ENCODE measurements at places on chromosomes 13 and 19. TPM values are rescaled to one million over a fixed set of nuclear protein-coding genes. Genes with fewer than 3 reads are reported as not detected.

SHKBP1 gene
- 62.2 TPM for polyA plus RNA-seq

FXYD3 gene
- not detected for polyA plus RNA-seq

PRDX2 gene
- 252 TPM for polyA plus RNA-seq

SLAIN1 gene
- not detected for polyA plus RNA-seq

SLC6A16 gene
- 0.40 TPM for polyA plus RNA-seq

SELENOV gene
- polyA plus RNA-seq: not detected

C19orf38 gene
- 0.42 TPM for polyA plus RNA-seq

BEST2 gene
- not detected for polyA plus RNA-seq

MYBPC2 gene
- polyA plus RNA-seq: not detected

DCT gene
- not detected for polyA plus RNA-seq

TYROBP gene
- not detected for polyA plus RNA-seq

INSL3 gene
- polyA plus RNA-seq: not detected

DNA sequence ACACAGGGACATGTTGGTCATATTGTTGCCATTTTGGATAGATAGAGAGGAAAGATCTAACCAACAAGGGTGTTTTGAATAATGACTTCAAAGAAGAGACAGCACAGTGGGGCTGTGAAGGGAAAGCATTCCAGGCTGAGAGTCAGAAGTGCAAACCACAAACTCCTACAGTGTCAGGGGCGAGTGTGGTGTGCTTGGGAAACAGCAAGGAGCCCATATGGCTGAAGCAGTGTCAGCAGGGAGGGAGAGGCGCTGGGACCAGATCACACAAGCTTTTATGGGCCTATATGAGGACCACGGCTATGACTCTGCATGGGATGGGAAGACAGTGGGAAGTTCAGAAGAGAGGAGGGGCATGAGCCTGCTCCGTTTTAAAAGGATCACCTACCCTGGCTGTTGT is 166.4 kb downstream of the MYO16 start:
- no peak for DNase-seq

GRCh38 chr19:16361926-16362325 is 37.3 kb downstream of the KLF2 start:
- no peak for DNase-seq

- no peak for DNase-seq
Observed at GRCh38 chr19:46326608-46327007, 20.3 kb upstream of the PPP5C start.

DNA sequence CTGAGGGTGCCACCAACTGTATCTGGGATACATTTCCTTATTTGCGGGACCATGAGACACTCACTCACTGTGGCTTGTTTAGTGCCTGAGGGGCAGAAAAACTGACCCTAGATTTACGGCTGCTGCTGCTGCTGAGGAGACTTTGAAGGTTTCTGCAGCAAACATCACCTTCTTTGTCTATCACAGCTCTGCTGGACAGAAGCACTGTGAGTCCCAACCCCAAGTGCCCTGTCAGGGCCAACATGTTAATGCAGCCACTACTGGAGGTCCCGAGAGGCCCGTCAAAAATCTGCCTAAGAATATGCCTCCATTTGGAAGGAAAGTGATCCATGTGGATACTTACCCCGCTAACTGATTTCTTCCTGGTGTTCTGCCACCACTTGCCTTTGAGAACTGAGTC is 37.3 kb upstream of the UBL3 start:
- DNase-seq: no peak

GRCh38 chr13:23778002-23778652 is 111.1 kb downstream of the MIPEP start:
- no peak for DNase-seq

GRCh38 chr19:48524732-48525131 is 13.1 kb upstream of the LMTK3 start:
- no peak for DNase-seq

DNA sequence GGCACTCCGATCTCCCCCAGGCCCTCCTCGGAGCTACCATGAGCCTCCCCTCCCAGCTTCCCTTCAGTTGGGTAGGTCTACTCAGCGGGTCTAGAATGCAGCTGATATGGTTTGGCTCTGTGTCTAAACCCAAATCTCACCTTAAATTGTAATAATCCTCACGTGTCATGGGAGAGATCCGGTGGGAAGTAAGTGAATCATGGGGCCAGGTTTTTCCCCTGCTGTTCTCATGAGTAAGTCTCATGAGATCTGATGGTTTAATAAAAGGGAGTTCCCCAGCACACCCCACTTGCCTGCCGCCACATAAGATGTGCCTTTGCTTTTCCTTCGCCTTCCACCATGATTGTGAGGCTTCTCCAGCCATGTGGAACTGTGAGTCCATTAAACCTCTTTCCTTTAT is 14.5 kb upstream of the DOCK9 start:
- DNase-seq: no peak

DNA sequence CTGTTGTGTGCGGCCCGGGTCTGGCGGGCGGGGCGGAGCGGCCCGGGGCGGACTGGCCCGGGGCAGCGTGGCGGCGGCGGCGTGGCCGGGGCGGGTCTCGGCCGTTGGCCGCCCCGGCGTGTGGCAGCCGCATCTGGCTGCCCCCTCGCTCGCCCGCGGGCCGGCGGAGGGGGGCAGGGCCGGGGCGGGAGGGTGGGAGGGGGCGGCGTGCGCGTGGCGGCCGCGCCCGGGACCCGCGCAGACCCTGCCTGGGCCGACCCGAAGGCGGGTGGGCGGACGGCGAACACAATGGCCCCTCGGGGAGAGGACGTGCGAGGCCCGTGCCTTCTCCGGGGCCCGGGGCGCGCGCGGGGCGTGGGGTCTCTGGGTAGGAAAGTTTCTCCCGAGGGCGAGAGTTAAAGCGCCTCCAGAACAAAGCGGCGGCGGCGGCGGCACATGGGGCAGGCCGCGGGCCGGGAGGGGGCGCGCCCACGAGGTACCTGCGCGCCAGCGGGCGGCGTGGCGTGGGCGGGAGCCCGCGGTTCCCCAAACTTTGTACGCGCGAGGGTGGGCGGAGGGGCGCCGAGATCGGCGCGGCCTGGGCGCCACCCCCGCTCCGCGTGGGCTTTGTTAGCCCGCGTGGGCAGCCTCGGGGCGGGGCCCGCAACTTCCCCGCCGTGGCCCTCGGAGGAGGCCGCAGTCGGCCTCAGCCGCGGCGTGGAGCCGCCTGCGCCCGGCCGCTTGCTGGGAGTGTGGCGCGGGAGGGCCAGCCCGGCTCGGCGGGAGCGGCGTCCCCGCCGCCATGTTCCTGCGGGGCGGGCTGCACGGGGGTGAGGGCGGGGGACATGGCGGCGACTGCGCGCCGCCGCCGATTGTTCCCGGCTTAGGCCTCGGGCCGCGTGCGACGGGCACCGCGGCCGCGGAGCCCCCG is 764 bp downstream of the MIR17HG start:
- DNase-seq: peak; percentile 79

GRCh38 chr13:41775251-41775650 is 185.7 kb downstream of the VWA8 start:
- no peak for DNase-seq

DNA sequence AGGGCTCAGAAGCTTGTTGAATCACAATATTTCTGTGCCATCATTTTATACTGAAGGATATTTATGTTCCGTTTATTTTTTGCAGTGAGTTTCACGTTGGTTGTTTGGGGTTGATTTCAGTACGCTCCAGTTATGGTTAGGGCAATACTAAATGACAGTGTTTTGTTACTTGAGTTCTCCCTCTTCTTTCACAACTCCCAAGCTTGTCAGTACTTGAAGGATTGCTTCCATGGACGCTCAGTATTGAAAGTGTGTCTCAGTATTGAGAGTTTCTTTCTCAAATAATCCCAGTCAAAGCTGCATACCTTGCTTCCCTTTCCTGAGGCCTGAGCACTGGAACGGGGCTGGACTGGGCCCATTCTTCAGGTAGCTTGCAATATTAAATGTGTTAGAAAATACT is 38.9 kb downstream of the LACC1 start:
- no peak for DNase-seq

GRCh38 chr13:83798731-83799130 is 83.5 kb downstream of the SLITRK1 start:
- peak; percentile 39 for DNase-seq

- peak; percentile 67 for DNase-seq
Observed at GRCh38 chr19:13181747-13182388, 31.7 kb downstream of the IER2 start.

DNA sequence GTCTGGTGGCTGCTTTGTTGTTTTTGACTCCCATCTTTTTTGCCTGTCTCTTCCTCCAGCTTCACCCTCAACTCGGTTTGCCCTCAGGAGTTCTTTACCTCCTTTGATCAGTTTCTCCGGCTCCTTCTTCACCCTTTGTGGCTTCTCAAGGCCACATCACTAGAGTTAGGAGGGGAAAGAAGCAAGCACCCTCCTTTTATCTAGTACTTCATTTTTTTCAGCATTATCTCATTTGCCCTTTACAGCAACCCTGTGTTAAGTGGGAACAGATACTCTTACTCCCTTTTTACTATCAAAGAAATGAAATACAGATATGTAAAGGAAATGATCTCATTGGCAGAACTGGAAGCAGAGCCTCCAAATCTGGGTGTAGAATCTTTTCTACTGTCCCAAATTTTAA is 26.9 kb downstream of the RAP2A start:
- DNase-seq: no peak

DNA sequence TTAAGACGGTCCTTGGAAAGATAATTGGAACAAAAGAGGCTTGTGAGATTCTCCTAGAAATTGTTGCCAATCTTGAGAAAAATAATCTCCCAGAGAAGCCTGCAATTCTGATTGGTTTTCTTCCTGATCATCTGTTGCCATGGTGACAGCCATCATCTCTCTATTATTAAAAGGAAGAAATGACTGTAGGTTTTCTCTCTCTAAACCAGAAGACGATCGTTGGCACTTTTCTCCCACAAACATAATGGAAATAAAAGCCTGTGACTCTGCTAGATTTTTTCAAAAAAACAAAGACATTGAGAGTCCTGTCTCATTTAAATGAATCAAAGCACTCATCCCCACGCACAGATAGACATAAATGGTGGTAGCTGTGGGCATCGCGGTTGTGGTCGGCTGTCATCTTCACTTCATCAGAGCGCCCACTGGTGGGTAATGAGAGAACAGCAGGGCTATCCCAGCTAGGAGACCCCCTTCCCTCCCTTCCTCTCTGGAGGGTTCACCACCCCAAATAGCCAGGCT is 21.7 kb upstream of the CALM3 start:
- peak; percentile 44 for DNase-seq

DNA sequence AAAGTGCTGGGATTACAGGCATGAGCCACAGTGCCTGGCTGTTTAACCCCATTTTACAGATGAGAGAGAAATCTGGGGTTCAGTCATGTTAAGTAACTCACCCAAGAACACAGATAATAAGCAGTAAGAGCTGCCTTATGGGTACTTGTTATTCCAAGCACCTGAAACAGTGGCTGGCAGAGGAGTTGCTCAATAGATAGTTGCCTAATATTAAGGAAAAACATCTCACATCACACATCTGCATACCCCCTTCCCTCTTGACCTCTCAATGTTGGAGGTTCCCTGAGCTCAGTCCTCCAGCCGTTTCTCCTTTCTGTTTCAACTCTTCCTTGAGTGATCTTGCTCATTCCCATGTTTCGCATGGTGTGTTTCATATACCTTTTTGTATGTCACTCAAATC is 401.9 kb downstream of the KLF12 start:
- DNase-seq: no peak

DNA sequence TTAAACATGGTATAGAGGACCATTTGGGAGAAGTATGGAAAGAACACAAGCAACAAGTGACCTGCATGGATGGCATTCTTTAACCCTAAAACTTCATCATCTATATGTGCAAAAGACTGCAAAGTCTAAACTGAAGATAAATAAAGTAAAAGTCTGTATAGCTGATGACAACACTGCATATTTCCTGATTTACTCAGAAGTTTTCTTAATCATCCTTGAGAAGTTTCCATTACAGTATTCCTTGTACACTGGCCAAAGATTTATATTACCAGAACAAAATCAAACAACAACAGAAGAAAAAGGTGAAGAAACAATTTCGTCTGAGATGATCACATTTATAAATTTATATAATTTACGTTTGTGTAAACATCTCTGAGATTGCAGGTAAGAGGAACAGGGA is 805.7 kb downstream of the PCDH9 start:
- DNase-seq: no peak

DNA sequence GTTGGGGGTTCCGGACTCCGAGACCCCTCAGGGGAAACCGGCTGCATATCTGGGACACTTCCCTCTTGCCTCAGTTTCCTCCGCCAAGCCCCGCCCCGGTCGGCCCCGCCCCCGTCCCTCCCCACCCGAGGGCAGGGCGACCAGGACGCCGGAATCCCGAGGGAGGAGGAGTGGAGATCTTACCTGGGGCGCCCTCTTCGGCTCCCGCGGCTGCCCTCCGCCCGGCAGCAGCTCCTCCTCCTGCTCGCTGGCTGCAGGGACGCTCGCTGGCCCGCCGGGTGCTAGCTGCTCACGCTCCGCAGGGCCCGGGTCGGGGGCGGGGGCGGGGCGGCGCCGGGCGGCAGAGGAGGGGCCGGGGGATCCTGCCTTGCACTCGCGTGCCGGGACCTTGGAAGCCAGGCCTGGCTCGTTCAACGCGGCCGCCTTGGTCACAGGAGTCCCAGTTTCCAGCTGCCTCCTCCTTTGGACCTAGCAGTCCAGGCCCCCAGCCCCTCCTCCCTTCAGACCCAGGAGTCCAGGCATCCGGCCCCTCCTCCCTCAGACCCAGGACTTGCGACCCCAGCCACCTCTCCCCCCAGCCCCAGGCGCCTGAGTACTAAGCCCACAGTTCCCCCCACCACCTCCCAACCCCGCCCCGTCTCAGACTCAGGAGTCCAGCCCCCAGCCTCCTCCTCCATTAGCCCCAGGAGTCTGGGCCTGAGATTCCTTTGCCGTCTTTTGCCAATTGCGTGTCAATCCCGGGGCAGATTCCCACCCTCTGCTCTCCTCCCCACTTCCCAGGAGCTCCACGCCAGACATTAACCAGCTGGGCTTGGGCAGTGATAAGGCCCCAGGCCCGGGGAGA is at the start of gene NTF4:
Gene NTF4, minus strand, starts transcription at position 51 of the 844 bp plus-strand sequence. CDS start 2,821 bp downstream, outside the sequence.
- DNase-seq: peak; percentile 50

DNA sequence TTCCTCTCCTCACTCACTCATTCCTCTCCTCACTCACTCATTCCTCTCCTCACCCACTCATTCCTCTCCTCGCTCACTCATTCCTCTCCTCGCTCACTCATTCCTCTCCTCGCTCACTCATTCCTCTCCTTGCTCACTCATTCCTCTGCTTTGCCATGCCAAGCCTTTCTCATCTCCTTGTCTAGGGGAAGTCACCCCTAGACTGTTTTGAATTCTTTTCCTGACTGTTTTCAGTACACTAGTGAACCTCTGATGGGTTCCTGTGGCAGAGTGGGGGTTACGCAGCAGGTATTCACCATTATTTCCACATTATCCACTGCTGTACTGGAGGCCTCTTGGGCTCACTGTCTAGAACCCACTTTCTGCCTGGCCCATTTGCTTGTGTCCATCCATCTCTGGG is 1.2 kb downstream of the CYP4F8 start:
- no peak for DNase-seq

DNA sequence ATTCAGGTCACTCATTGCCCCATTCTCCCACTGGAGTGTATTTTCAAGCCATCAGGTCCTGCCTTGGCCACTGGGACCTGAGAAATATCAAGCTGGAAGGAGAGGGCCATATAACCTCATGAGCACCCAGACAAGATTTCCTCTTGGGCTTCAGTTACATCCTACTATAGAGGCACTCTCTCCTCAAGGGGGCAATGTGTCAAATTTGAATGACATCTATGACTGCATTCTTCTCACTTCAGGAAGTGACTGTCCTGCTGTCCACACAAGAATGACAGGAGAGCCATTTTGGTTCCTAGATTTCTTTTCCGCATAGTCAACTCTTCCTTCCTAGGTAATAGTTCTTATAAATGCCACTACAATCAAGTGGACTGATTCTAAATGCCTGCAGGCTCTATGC is 416.2 kb downstream of the DIAPH3 start:
- no peak for DNase-seq

GRCh38 chr19:1725100-1726064 is 27.9 kb upstream of the ONECUT3 start:
- DNase-seq: peak; percentile 70

Measured in GM23248 (cell line).